ENCODE measurements at places on chromosomes 6 and 20.

DNA sequence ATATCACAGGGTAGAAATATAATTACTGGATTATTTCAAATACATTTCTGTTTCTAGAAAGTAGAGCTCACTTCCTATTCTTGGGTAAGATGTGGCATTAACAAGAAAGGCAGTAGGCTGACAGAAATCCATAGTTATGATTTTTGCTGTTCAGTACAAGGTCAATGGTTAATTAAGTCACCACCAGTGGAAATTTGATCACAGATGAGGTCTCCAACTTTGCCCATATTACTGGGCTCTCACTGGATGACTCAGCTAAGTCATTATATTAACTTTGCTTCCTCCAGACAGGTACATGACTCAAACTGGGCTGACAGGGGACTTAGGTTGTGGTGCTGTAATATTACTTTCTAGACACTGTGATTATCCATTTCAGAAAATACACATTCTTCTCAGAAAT lies 212.4 kb downstream of the GRIK2 start:
- DNase-seq = no peak

GRCh38 chr20:57705127-57705899 lies 4.5 kb downstream of the PMEPA1 start:
- no peak for DNase-seq

- no peak for DNase-seq
These were observed 39.3 kb downstream of the ATRN start for GRCh38 chr20:3510110-3510509.

GRCh38 chr6:142408409-142408808 lies 106.6 kb downstream of the ADGRG6 start:
- DNase-seq = no peak

DNA sequence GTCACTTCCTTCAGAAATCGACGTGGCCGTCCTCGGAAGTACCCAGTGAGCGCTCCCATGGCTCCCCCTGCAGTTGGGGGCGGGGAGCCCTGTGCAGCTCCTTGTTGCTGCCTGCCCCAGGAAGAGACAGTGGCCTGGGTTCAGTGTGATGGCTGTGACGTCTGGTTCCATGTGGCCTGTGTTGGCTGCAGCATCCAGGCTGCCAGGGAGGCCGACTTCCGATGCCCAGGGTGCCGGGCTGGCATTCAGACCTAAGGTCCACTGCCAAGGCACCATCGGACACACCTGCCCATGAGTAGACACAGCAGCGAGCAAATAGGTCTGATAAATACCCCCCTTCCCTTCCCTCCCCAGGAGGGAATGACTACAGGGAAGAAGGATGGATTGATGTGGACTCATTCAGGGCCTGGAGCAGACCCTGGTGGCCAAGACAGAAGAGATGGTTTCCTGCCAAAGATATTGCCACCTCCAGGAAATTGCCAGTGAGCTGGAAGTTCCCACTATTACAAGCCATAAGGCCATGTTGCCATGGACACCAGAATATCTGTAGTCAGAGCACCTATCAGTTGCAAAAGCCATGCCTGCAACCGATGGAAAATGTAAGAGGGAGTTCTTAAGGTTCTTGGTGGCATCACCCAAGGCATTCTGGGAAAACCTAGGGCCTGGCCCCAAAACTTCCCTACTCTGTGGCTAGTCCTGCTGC lies 4.2 kb downstream of the TCF19 start:
- no peak for DNase-seq

DNA sequence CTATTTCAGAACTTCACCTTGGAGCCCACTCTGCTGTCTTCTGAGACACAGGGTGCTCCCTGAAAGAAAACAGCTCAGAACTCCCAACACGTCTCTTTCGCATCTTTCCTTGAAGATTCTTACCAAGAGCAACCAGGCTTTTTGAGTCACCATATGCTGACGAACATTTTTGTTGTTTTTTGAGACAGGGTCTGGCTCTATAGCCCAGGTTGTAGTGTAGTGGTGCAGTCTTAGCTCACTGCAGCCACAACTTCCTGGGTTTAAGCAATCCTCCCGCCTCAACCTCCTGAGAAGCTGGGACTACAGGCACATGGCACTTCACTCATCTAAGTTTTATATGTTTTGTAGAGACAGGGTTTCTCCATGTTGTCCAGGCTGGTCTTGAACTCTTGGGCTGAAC lies 68.5 kb downstream of the TRMT11 start:
- DNase-seq = no peak

DNA sequence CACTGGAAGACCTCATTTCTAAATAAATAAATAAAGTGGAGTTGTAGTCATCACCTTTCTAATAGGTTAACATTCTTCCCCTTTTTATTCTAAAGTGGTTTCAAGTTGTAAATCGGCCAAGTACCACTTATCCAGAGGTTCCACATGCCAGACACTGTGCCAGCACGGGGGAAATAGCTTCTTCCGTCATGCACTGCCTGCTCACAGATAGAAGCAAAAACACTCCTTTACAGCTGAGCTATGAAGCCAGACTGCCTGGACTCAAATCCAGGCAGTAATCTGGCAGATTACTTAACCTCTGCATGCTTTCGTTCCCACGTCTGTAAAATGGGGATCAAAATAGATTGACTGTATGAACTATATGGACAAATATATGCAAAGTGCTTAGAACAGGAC lies 17.2 kb upstream of the SCML4 start:
- DNase-seq = no peak

DNA sequence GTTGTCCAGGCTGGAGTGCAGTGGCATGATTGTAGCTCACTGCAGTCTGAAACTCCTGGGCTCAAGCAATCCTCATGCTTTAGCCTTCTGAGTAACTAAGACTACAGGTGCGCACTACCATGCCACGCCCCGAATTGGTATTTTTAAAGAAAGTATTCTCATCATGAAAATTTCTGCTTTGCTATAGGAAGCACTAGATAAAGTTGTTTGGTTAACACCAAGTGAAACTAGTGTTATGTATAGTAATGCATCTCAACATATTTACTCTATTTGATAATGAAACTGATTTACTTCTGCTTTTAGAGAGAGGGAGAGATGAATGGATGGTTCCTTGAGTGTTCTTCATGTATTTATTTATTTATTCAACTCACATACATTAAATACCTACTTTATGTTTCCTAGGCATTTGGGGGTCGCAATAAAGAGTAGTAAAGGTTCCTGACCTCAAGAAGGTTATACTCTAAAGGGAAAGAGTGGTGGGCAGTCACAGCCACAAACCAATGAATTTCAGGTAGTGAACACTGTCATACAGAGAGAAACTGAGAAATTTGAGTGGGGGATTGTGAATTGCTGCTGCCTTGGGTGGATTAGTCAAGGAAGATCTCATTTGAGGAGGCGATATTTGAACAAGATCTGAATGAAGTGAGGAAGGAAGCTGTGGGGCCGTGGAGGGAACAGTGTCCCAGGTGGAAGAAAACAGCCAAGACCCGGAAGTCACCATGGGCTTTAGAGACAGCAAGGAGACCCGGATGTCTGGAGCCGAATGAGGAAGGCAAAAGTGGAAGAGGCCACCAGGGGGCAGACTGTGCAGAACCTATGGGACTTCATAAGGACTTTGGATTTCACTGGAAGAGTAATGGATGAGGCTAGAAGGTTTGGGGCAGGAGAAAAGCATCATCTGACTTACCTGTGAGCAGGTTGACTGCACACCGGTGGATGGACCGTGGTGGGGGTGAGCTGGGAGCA lies 185.6 kb downstream of the TSHZ2 start:
- DNase-seq = no peak

- no peak for DNase-seq
These were observed 5.2 kb downstream of the SLC2A4RG start for GRCh38 chr20:63744574-63745423.

DNA sequence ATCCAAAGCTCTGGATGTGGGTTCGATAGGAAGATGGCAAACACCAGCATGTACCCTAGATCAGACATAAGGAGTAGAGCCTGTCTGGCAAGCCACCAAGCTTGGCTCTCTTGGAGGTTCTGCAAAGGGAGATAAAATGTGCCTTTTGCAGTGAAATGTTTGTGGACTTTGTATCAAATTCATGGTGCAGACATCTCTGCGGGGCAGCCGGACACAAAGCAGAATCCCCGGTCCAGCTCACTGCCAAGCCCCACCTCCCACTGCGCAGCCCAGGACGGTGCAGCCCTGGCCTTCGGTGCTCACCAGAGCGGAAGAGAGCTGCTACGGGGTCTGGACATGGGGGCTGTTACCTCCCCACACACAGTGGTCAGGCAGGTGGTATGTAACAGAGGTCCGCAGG lies 333.6 kb upstream of the JARID2 start:
- no peak for DNase-seq

GRCh38 chr6:29295181-29295585 lies 6.3 kb upstream of the OR14J1 start:
- no peak for DNase-seq

DNA sequence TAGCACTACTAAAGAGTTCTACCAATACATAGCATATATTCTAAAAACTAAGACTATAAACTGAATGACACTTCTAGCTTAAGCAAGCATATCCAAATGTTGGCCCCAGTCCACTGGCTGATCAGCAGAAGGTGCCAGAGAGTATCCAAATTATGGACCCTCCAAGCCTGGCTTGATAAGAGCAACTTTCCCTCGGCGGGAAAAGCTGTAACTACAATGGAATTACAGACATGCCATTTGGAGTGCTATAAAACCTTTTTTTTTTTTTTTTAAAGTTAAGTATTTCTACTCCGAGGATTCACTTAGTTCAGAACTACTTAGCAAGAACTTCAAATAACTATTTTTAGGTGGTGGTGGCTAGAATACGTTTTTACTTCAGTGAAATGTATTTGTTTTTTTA lies 94.6 kb downstream of the EPB41L2 start:
- no peak for DNase-seq

DNA sequence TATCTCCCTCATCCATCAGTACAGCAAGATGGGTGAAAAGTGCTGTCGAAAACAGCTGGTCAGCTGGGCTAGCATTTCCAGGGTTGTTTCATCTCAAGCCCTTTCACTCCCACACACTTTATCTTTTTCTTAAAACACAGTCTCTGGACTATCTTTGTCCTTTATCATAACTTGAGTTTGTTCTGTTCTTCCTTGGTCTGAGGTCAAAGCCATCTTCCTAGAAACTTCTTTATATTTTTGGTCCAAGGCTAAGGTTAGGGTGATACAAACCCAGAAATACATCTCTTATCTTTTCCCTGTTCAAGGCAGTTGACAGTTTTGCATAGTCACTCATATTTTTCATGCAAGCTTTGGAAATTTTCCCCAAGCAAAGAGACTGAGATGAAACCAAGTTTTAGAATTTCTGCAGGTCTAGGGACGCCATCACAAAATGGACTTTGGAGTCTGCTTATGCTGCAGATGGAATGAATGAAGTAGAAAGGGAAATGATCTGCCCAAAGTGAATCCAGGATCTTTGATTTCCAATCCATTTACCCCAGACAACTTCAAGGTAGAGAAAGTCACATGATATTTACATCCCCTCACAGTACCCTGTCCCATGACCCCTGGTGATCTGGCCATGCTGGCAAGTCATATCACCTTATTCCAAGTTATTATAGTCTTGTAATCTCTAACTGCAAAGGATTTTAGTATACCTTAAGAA lies 297.0 kb downstream of the ZNF217 start:
- DNase-seq = no peak

DNA sequence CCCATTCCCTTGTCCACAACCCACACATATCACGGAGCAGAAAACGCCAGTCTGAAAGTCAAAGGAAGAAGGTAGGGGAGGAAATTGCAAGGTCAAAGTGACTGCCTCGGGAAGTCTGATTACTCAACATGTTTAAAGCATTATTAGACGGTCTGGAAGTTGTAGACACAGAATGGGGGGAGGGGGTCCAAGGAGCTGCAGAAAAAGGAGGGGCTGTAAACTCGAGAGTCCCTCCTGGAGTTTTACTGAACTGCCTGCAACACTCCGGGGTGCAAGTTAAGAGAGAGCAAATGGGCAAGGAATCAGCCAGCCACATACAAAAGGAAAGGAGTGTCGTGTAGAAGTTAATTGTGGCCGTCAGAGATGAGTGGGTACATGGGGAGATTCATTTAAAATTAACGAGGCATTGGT lies 417.7 kb upstream of the JARID2 start:
- no peak for DNase-seq

DNA sequence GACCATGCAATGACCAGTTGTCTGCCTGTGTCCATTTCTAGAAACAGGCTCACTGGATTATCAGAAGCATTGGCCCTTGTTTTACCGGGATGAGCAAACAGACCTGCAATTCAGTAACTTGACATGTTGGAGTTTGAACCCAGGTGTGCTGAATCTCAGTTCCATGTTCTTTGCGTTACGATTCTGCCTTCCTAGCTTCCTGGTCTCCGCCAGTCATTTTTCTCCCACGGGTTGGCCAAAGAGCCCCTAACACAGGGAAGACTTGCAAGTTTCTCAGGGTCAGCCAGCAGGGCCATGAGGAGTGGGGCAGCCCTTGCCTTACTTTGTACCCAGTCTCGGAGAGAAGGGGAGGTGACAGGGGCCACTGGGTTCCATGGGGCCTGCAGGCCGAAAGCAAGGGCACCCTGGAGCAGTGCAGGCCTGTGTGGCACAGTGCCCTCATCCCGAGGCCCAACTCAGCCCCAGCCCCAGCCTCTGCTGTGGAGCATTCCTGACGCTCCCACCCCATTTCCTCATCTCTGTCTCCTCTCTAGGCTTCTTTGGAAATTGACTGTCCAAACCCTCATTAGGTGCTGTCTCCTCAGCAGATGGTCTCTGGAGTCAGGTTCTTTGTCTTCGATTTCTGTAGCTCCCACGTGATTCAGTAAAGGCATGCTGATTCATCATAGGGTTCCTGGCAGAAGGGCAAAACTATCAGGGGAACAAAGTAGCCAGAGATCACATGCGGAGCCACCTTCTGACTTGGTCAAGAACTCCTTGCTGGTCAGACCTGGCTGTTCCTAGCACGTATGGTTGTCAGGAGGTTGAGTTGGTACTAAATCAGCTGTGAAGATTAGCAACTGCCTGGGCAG lies 23.6 kb downstream of the CDS2 start:
- no peak for DNase-seq

- no peak for DNase-seq
These were observed 181.4 kb downstream of the MOXD1 start for GRCh38 chr6:132219901-132220300.

DNA sequence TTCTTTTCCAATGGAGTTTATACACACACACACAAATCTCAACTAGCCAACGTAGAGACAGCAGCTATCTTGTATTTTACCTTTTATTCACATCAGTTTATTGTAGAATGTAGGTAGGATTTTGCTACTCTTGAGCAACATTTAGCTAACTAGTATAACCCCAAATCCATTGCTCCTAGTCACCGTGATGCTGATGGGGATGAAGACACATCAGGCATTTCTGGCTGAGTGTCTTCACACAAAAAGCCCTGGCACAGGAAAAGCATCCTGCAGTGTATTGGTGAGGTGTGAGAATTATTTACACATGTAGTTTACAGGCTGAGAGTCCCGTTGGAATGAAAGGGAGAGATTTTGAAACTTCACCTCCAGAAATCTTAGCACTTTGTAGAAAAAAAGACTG lies 65.9 kb upstream of the FBXL4 start:
- no peak for DNase-seq

- no peak for DNase-seq
These were observed 71.7 kb downstream of the RCAN2 start for GRCh38 chr6:46419576-46420002.

GRCh38 chr6:89916136-89916920 lies 22.1 kb downstream of the GJA10 start:
- no peak for DNase-seq

- DNase-seq = no peak
These were observed 1435.7 kb upstream of the ADGRB3 start for GRCh38 chr6:67199425-67199824.
